Suprapubic skin (tissue), 4 donors: ENCODE measurements at places on chromosomes 7 and 10. TPM values are rescaled to one million over a fixed set of nuclear protein-coding genes. Genes with fewer than 3 reads are reported as not detected.

Gene CELF2
- total RNA-seq, result 28.6 TPM

Gene HOXA11
- total RNA-seq, result 0.95 TPM

Gene LBX1
- not detected for total RNA-seq

Gene AGMO
- total RNA-seq, result not detected

Gene SPDYE16
- total RNA-seq, result not detected
